ENCODE measurements at places on chromosomes 1 and 21. TPM values are rescaled to one million over a fixed set of nuclear protein-coding genes. Genes with fewer than 3 reads are reported as not detected.

PCAT6 gene
- not detected for total RNA-seq

DEPDC1 gene
- 55.3 TPM for total RNA-seq

SERPINC1 gene
- total RNA-seq = not detected

AK5 gene
- 14.9 TPM for total RNA-seq

G0S2 gene
- not detected for total RNA-seq

RSPH1 gene
- not detected for total RNA-seq

FBLIM1 gene
- total RNA-seq = 82.6 TPM

RAP1GAP gene
- 0.19 TPM for total RNA-seq
